HFFc6 (cell line): ENCODE measurements at places on chromosomes 5 and 9. TPM values are rescaled to one million over a fixed set of nuclear protein-coding genes. Genes with fewer than 3 reads are reported as not detected.

ERCC6L2 gene
- 24.8 to 31.4 TPM (median 27.0 TPM) in 3 replicates for total RNA-seq

DNA sequence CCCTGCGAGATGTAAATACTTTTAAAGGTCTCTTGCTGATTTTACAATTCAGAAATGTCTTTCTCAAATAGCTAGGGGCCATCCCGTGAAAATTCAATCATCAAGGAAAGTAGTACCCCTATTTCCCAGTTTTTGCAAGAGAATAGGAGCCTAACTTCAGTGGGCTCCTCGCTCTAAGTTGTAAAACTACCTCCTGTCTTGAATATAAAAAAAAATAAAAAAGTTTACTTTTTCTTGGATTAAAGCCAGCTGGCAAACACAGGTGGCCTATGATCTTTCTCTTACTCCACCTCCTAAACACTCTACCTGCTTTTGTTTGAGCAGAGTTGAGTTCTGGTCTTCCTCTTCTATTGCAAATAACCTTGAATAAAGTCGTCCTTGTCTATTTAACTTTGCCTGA is 79.4 kb downstream of the SLCO4C1 start:
- no peak overlapping the region for H3K27ac ChIP-seq
- H3K4me3 ChIP-seq, result no peak overlapping the region
- H3K27me3 ChIP-seq, result no peaks in the 10 kb centered on the region
- no peak for DNase-seq
- peaks cover 4% of the 10 kb centered on the region; the same call in 1 of the 2 replicates for H3K36me3 ChIP-seq

GRCh38 chr9:72779614-72780013 is 173.2 kb downstream of the ALDH1A1 start:
- no peaks in the 10 kb centered on the region for H3K4me1 ChIP-seq
- no peaks in the 10 kb centered on the region for H3K36me3 ChIP-seq
- DNase-seq, result no peak
- no peak overlapping the region for H3K27ac ChIP-seq
- H3K4me3 ChIP-seq, result no peak overlapping the region
- H3K27me3 ChIP-seq, result no peaks in the 10 kb centered on the region; the same call in 1 of the 2 replicates

- peaks cover 9% of the 10 kb centered on the region for H3K4me1 ChIP-seq
- H3K4me3 ChIP-seq, result no peak overlapping the region
- no peaks in the 10 kb centered on the region for H3K36me3 ChIP-seq
- H3K27ac ChIP-seq, result no peak overlapping the region
Measured at GRCh38 chr9:91835632-91836031, 114.4 kb downstream of the ROR2 start.

DNA sequence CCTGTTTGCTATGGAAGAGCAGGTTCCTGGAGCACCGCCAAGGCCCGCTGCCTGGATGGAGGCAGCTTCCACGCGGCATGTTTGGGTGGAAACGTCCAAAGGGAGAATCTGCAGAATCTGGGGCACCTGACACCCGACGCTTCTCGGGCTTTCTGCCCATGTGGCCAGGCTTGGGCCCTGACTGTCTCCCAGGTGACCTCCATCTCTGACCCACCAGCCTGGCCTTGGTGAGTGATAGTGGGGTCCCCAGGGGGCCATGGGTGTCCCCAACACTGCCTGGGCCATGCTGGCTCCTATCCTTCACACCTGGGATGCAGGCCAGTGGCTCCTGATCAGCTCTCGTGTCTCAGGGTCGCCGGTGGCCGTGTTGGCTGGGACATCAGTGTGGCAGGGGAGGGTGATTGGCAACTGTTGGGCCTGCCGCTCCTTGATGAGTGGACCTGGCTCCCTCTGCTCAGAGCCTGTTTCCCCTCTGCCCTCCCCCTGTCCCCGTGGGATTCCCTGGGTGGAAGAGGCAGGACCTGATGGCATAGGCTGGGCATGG is 34.0 kb downstream of the GLT6D1 start:
- H3K27me3 ChIP-seq, result peaks cover 13% of the 10 kb centered on the region
- no peak overlapping the region for H3K27ac ChIP-seq
- H3K4me1 ChIP-seq, result no peaks in the 10 kb centered on the region
- DNase-seq, result no peak
- no peak overlapping the region for H3K4me3 ChIP-seq

DNA sequence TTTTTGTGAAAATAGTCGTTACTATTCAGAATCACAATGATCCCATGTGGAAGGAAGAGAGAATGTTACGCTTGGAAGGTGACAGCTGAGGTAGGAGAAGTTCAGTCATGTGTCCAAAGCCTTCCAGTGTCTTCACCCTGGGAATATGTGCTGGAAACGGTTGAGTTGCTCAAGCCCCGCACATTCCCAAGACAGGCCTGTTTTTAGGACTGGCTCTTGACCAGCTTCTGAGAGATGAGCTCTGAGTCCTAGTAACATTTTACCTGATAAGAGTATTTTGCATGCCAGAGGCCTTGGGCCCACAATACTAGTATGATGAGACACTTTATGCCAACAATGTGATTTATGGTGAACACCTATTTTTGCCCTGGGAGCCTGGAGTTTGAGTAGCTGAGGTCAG is 101.7 kb downstream of the LMNB1 start:
- peaks cover 11% of the 10 kb centered on the region for H3K36me3 ChIP-seq
- H3K4me1 ChIP-seq, result peaks cover 7% of the 10 kb centered on the region
- no peak overlapping the region for H3K27ac ChIP-seq
- H3K27me3 ChIP-seq, result no peaks in the 10 kb centered on the region
- DNase-seq, result no peak
